ENCODE measurements at places on chromosomes 1 and 21.

GRCh38 chr1:223835754-223836153 lies 10.0 kb downstream of the TP53BP2 start:
- no peak for DNase-seq

- no peak for DNase-seq
Observed at GRCh38 chr1:74641161-74641560, 32.4 kb downstream of the ERICH3 start.

- no peak for DNase-seq
Observed at GRCh38 chr1:7948960-7949359, 8.3 kb upstream of the TNFRSF9 start.

DNA sequence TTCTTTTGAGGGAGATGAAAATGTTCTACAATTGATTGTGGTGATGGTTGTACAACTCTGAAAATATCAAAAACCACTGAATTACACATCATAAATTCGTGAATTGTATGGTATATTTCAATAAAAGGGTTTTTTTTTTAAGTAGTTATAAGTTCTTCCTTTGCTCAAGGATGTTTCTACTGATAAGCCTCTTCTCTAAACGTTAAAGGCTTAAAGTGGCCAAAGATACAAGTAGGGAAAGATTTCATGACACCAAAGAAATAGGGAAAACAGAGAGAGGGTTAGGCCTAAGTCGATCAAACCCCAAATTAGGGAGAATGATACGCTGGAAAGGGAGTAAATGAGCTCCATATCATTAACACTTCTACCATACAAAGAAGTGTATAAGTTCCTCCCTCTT lies 4.1 kb downstream of the KDM5B start:
- DNase-seq, result no peak

- DNase-seq, result no peak
Observed at GRCh38 chr1:240611228-240611618, 732 bp downstream of the GREM2 start.

- DNase-seq, result no peak
Observed at GRCh38 chr21:25887646-25888306, 153.0 kb downstream of the GABPA start.

Data from uterus (tissue), 4 donors.